ENCODE measurements at places on chromosomes 5 and 9. TPM values are rescaled to one million over a fixed set of nuclear protein-coding genes. Genes with fewer than 3 reads are reported as not detected.

- no peak for DNase-seq
Observed at GRCh38 chr5:73719632-73720031, 93.6 kb downstream of the ARHGEF28 start.

DNA sequence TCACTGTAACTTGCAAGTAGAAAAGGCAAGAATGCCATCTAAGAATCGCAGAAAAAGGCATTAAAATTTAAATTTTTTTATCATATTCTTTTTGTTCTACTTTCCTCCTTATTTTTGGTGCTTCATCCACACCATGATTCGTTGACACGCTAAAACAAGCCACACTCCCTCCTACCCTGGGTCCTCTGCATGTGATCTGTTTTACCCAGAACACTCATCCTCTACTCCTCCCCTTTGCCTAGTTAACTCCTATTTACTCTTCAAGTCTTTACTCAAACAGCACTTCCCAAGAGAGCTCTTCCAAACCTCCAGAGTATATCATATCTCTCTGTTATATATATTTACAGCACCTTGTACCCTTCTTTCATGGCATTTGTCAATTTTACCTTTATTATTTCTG, 61.4 kb upstream of the SRP19 start:
- no peak for DNase-seq

- no peak for DNase-seq
Observed at GRCh38 chr5:15137414-15137813, 265.8 kb upstream of the ANKH start.

GRCh38 chr9:13513286-13513685, 233.8 kb upstream of the MPDZ start:
- DNase-seq = no peak

- DNase-seq = no peak
Observed at GRCh38 chr9:32456564-32456963, 69.4 kb downstream of the RIGI start.

- DNase-seq = no peak
Observed at GRCh38 chr9:93458712-93459111, 5.3 kb upstream of the FAM120AOS start.

DNA sequence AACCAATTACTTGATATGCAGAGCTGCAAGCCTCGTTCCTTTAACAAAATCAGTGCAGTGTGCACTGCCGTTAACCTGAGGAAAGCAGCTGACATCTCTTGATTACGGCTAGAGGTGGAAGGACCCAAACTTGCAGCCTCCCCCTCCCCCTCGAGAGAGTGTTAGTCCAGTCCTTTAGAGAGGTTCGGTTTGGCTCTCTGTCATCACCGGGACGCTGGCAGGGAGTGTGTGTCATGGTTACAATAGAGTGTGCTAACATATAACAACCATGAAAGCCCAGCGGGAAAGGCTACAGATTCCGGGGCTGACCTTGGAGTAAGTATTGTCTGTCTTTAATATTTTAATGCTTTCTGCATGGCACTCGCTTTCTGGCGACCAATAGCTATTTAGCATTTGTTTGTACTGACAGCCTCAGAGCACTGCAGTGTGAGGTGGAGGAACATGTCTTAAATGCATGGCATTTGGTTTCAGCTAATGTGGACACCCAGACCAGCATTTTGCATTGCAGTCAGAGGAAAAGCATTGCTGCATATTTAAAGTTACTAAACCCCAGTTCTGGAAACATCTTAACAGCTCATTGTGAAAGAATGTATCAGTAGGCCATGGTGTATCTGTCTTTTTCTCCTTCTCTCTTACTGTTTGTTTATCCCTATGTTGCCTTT, 237.5 kb downstream of the CD180 start:
- peak; percentile 62 for DNase-seq

DNA sequence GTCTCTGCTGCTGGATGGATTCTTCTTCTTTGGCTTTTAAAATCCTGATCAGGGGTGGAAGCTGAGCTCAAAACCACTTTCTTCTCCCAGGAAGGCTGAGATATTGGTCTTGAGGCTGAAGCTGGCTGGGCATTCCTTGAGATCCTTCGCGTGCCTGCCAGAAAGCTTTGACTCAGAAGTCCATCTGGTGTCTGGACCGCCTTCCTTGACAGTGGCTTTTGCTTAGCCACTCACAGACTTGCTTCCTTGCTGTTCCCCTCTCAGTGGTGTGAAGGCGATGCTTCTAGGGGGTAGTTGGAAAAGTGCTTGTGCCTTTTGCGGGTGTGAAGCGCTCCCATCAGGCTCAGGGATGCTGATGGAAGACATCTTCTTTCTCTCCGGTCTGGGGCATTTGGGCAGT, 45.9 kb downstream of the RGS3 start:
- no peak for DNase-seq

GRCh38 chr5:132414634-132415378, 45.3 kb downstream of the SLC22A5 start:
- DNase-seq = no peak

- no peak for DNase-seq
Observed at GRCh38 chr5:56585461-56585860, 229.9 kb upstream of the MAP3K1 start.

DNA sequence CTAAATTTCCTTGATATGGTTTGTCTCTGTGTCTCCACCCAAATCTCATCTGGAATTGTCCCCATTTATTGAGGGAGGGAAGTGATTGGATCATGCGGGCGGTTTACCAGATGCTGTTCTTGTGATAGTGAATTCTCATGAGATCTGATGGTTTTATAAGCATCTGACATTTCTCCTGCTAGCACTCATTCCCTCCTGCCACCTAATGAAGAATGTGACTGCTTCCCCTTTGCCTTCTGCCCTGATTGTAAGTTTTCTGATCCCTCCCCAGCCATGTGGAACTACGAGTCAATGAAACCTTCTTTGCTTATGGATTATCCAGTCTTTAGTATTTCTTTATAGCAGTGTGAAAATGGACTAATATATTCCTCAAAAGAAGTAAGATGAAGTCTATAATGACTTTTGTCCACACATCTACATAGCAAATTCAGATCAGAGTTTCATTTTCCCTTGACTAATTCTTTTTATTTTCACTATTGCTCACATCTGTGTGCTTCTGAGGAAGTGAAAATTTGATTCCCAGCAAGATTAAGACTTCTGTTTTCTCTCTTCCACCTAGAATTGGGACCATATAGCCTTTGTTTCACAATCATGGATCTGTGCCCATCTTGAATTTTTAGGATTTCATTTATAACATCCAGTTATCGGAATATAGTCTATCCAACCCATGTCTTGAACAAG, 393.5 kb downstream of the DMAC1 start:
- no peak for DNase-seq

DNA sequence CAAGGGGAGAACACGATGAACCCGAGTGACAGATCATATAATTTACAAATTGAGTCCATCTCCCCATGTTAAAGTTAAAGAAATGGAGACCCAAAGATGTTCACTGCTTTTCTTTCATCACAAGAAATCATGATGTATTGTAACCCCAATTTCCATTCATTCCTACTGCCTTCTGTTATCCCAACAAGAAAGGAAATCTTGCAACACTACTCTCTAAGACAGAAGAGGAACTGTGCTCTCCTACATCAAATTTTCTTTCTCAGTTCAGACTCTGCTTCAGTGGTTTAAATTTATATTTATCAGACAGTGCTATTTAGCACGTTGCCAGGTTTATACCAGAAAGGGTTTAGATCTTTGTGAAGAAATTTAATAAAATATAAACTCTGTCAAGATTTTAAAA, 83.8 kb upstream of the RASA1 start:
- DNase-seq = no peak

DNA sequence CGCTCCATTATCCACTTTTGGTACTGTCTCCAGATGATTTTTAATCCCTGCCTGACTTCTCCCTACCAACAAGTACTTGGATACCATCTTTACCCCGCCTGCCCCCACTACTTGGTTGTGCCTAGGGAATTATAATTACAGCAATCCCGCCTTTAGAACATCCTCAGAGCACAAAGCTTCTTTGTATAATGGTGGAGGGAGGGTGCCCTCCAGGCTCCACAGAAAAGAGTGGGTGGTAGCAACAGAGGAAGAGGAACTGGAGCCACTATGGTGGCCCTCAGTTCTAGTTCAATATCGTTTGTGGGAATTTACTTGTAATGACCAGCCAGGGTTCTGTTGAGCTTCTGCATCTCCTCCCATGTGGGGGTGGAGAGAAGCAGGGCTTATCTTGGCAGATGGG, 79.0 kb upstream of the RNF38 start:
- DNase-seq = no peak

DNA sequence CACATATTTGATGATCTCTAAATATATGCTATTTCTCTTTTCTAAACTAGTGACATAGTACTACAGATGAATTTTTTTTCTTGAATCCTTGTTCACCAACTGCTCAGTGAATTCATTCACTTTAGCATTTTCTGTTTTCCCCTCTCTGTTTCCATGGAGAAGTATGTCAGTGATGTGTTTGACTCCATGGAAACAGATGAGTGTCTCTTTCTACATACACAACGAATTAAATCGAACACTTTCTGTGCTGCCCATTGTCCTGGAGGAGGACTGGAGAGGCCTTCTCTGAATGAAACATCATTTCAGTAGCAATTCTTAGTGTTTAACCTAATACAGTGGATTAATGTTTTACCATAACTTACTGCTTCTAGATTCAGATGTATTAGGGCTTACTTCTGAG, 9.5 kb downstream of the INVS start:
- DNase-seq = no peak

DNA sequence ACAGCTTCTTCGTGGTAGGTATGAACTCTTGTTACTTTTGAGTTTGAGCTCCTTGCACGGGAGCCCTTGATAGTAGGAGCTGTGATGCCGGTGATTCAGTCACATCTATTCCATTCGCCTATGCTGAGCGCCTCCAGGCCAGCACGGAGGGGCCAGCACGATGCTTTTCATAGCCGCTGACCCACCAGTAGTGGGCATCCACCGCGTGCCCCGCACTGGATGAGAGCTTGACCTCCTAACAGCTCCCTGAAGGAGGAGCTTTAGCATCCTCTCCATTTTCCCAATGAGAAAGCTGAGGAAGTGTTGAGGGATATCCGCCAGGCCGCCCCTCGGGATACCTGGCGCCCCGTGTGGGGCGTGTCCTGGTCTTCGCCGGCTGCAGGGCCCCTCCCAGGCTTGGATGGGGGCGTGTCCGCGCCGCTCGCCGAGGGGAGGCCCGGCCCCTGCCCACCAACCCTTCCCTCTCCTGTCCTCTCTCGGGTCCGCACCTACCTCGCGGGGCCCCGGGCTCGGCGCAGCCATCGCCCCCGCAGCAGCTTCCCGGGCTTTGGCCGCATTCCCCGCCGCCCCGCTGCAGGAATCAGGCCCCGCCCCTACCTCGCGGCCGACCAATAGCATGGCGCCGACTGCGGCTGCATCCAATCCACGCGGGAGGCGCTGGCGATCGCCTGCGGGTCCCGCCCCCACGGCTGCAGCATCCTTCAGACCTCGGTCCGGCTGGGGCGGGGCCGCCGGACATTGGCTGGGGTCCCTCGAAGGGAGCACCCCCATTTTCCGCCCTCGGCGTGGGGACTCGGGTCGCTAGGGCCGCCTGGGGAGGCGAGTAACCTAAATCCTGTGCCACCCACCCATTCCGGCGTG, at the start of gene PIP5KL1:
Gene PIP5KL1, minus strand, starts transcription at position 547 of the 861 bp plus-strand sequence. Its CDS starts 25 bp downstream, at position 522.
- DNase-seq = no peak

GRCh38 chr5:176697934-176698538, 50.8 kb downstream of the TSPAN17 start:
- DNase-seq = no peak

GRCh38 chr5:98982880-98983279, 54.1 kb upstream of the CHD1 start:
- no peak for DNase-seq

DNA sequence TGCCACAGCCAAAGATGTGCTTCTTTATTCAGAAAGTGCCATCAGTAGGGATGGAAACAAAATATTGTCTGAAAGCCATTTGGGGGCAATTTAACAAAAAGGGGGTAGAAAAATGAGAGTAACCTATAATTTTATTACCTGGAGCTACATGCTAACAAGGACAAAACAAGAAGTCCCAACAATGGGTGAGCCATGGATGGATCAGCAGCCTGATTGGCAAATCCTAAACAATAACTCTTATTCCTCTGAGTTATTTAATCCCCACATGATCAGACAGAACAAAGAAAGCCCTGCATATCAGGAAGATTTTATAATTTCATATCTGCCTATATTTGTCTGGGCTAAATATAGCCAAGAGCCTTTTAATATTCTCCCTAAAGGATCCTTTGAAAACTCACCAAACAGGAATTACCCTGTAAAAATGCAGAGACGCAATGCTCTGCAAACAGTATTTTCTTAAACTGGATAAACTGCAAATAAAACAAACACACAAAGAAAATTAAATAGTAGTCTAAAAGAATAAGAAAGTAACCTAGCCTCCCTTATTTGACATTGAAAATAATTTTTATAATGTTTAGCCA, 483.4 kb downstream of the ZNF608 start:
- DNase-seq = no peak

DNA sequence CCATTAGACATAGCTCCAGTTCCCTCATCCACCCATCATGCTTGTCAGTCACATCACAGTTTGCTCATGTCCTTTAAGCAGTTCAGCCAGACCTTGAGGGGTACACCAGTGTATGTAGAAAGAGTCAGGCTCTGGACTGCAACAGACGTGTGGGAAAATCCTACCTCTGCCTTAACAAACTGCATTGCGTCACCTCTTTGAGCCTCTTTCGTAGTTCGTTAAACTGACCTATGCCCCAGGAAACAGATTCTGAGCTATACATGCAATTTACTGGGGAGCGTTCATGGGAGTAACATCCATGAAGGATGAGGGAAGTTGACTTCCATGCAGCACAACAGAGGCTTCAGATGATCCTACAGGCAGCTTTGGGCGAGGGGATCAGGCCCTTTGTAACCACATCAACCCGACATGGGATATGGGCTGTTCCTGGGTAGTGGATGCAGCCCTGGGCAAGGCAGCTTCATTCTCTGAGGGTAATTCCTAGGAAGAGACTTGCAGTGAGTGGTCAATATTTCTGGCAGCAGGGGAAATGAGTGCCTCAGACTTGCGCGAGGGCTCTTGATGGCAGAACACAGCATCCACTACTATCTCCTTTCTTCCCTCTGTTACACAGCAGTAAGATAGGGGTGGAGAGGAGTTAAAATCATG, 4.3 kb downstream of the SPINK4 start:
- DNase-seq = peak; percentile 26

- DNase-seq = no peak
Observed at GRCh38 chr5:68375540-68375939, 160.0 kb downstream of the PIK3R1 start.

The LURAP1L gene
- total RNA-seq = 26.0 TPM

The MCC gene
- 105 TPM for total RNA-seq

The FGFR4 gene
- 12.2 TPM for total RNA-seq

The NELFB gene
- total RNA-seq = 49.2 TPM

The SLC1A1 gene
- 1.0 TPM for total RNA-seq

The PRRX2 gene
- total RNA-seq = 16.8 TPM

The PAXX gene
- total RNA-seq = 43.2 TPM

The SLCO4C1 gene
- total RNA-seq = 1.5 TPM
